Small intestine (tissue), 16 donors: ENCODE measurements at places on chromosomes 7 and 10.
A peak's percentile ranks its signal among the peaks of the same experiment; 100 is the strongest.

- no peak for DNase-seq
- H3K4me3 ChIP-seq, result no peak overlapping the region
- H3K27ac ChIP-seq, result no peak overlapping the region
- H3K4me1 ChIP-seq, result no peaks in the 10 kb centered on the region
These were observed 18.9 kb upstream of the PNLIPRP3 start for GRCh38 chr10:116408719-116409118.

GRCh38 chr7:11701829-11702560, 130.0 kb downstream of the THSD7A start:
- H3K27ac ChIP-seq, result no peak overlapping the region
- H3K4me1 ChIP-seq, result no peaks in the 10 kb centered on the region
- DNase-seq, result no peak
- no peak overlapping the region for H3K4me3 ChIP-seq
- no peaks in the 10 kb centered on the region for H3K36me3 ChIP-seq

DNA sequence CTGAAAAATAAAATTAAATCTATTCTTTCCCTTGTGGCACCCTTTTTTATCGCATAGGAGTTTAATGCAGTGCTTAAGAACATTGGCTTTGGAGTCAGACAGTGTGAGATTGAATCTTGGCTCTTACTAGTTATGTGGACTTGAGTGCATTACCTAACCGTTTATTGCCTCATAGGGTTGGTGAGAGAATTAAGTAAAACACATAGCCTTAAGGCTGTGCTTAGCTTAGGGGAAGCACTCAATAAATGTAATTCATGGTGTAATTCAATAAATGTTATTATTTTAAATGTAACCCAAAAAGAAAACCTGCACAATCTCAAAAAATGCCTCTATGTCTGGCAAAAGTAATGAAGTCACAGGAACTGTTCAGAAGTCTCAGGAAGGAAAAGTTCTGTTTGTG, 2.7 kb downstream of the STK17A start:
- H3K4me3 ChIP-seq, result peak overlapping the region; percentile 38
- no peaks in the 10 kb centered on the region for H3K27me3 ChIP-seq
- peak; percentile 46 for DNase-seq
- peaks cover 4% of the 10 kb centered on the region for H3K4me1 ChIP-seq
- no peak overlapping the region for H3K27ac ChIP-seq

GRCh38 chr10:93815304-93816096, 57.8 kb downstream of the LGI1 start:
- no peaks in the 10 kb centered on the region for H3K36me3 ChIP-seq
- H3K27ac ChIP-seq, result no peak overlapping the region
- peaks cover 5% of the 10 kb centered on the region for H3K4me1 ChIP-seq
- peak; percentile 24 for DNase-seq
- no peak overlapping the region for H3K4me3 ChIP-seq

- DNase-seq, result no peak
- H3K4me3 ChIP-seq, result no peak overlapping the region
- no peaks in the 10 kb centered on the region for H3K27me3 ChIP-seq
- no peaks in the 10 kb centered on the region for H3K4me1 ChIP-seq
- H3K36me3 ChIP-seq, result peaks cover 2% of the 10 kb centered on the region
These were observed 70.4 kb downstream of the FAM185A start for GRCh38 chr7:102819151-102819550.
